AG09319 (cell line): ENCODE measurements at places on chromosomes 4 and X.

- DNase-seq = no peak
Measured at GRCh38 chr4:53380221-53380620, 2.8 kb downstream of the FIP1L1 start.

DNA sequence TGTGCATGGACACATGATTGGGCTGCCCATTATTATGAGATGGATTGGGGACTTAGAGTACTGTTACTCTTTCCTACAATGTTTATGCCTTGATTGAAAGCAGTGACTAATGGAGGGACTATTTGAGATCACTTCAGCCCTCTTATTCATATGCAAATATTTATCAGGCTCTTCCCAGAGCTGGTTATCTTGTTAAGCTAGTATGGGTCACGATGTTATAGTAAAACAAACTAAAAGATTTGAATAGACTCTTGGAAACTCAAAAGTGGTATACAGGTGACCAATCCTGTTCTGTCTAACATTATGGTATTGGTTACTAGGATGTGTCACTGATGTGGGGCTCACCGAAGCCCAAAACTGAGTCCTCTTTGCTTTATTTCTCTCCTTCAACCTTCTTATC lies 306.2 kb upstream of the CASK start:
- DNase-seq = no peak

DNA sequence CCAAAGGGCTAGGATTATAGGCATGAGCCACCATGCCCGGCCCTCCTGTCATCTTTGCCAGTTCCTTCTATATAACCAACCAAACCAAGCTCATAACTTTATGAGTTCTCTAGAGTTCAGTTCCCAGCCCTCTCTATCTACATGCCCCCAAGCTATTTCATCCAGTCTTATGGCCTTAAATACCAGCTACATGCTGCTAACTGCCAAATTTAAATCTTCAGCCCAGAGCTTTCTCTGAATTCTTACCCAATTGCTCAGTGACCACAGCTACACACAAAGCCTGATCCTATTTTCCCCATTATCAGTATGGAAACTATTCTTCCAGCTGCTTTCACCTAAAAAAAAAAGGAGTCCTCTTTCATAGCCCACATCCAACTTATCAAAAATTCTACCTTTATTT lies 23.1 kb downstream of the TMEM184C start:
- no peak for DNase-seq

DNA sequence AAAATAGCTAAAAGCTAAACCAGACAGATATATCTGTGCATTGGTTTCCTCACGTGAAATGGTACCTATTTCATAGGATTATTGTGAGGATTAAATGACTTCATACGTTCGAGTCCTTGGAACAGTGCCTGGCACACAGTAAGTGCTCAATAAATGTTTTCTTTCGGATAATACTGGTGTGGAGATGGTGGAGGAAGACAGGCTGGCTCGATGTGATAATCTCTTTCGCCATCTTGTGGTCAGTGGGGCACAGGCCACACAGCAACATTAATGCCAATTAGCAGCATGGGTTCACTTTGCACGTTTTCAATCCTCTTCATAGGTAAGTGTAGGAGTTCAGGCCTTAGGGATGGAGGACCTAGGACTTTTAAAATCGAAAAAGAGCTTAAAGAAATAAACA lies 9.3 kb downstream of the PAGE4 start:
- no peak for DNase-seq

GRCh38 chr4:44319129-44319528 lies 129.5 kb downstream of the KCTD8 start:
- no peak for DNase-seq

- DNase-seq = no peak
Measured at GRCh38 chr4:104015680-104016079, 295.9 kb upstream of the TACR3 start.

GRCh38 chr4:140252742-140253555 lies 99.0 kb upstream of the MAML3 start:
- peak; percentile 19 for DNase-seq

DNA sequence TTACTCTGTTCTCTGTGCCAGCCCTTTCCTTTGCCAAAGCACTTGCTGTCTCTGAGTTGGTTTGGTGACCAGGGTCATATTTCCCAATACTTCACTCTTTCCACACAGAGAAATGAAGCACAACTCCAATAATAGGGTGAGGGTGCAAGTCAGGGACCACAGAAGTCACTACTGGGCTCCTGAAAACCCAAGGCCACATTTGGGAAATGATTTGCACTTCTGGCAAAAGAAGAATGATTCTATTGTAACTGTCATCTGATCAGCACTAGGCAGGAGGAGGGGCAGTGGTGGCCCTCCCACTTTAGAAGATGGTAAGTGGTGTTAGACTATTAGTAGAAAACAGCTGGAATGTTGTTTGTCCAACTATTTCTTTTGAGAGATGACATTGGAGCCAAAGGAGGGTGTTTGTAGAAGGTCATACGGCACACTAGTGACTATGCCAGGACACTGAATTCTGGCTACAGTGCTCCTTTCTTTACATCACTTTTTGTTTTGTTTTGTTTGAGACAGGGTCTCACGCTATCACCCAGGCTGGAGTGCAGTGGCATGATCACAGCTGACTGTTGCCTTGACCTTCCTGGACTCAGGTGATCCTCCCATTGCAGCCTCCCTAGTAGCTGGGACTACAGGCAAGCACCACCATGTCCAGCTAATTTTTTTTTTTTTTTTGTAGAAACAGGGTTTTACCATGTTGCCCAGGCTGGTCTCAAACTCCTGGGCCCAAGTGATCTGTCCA lies 10.8 kb upstream of the HADH start:
- no peak for DNase-seq

GRCh38 chrX:68461093-68461492 lies 27.8 kb upstream of the OPHN1 start:
- DNase-seq = no peak

GRCh38 chrX:83916525-83916924 lies 55.6 kb downstream of the CYLC1 start:
- DNase-seq = no peak

DNA sequence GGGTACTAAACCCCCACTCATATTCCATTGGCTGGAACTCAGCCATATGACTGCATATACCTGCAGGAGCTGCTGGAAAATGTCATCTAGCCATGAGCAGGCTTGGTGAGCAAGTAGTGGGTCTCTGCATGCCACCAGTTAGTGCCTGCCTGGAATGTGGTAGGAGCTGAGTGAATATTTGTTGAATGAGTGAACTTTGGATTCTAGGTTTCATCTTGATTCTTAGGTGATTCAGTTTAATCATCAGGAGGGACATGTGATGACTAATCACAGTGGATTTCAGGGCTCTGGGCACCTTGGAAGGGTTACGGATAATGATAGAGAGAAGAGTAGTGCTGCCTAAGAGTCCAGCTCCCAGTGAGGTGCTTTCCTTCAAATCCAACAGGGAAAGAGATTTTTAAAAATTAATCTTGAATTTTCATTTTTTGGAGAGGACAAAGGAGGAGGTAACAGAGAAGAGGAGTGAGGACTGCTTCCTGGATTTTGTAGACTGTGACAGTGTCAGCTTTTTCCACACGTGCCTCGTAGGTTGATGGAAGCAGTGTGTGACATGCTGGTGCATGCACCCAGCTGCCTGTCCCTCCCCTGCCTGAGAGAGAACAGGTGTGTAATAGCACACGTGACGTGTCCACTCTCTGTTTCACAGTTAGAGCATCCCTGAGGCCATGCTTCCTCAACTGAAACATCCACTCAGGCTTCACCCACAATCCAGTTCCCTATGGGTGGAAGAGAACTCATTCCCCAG lies 30.4 kb downstream of the NHS start:
- no peak for DNase-seq

- no peak for DNase-seq
Measured at GRCh38 chrX:30156880-30157560, 58.3 kb upstream of the MAGEB2 start.

GRCh38 chr4:19941434-19941833 lies 310.3 kb upstream of the SLIT2 start:
- no peak for DNase-seq

DNA sequence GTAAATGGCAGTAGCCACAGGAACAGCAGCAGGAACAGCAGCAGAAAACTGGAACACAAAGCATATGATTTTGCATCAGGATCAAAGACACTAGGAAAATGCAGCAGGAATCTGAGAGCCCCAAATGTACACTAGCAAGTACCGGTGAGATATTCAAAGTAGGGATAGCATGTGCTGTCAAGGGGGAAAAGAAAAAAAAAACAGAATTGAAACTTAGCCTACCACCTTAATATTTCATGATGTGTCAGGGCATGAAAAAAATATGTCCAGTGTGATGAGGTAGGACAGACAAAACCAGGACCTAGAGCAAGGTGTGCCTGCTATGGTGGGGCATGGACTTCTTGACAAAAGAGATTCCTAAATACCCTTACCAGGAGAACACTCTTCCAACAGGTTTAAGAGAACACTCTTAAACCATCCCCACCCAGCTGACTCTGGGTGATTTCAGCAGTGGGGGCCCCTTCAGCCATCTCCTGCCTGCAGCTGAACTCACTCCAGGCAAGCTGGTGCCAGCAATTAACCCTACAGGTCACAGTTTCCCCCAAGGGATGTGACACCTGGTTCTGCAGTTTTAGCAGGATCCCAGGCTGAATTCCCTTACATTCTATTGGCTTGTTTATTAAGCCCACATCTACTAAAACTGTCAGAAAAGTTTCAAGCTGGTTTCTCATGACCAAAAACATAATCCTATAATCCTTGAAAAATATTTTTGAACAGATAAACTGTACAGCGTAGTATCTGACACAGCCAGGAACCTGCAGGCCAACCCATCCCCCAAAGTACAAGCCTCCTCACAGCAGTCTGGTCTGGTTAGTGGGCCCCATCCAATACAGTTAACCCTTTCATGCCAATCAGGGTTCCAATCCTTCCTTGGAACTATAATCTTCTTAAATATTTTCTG lies 62.9 kb upstream of the FMR1 start:
- no peak for DNase-seq

DNA sequence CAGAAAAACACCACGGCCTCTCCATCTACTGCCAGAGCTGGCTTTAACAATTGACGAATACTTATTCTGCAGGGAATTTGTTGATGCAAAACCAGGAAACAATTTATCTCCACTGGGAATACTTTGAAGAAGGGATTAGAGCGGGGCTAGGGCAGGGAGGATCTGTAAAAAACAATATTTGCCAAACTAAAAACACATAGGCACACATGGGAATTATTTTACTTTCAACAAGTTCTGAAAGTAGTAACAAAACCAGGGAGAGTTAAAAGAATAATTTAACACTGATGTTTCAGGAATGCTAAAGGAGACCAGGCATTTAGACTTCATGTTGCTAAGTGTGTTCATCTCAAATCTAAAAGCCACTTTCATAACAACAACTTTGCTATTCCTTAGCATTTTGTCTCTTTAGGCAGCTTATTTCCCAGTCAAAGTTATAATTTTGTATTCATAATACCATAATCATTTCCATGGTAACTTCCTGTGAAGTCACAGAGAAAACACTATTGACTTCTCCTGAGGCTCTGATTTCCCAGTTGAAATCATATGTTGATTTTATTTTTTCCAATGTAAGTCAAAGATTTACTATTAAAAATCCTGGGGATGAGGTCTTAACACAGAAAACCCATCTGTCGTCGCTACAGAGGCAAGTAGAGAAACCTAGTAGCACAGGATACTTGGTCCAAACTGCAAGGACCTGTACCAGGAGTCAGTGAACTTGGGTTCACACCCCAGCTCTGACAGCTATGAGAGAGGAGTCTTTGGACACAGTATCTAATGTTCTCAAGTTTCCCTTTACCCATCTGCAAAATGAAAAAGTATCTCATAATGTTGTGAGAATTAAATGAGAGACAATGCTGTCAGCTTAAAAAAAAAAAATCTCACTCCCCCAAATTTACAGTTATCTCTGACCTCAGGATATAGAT lies 69.3 kb downstream of the SH3RF1 start:
- DNase-seq = no peak

DNA sequence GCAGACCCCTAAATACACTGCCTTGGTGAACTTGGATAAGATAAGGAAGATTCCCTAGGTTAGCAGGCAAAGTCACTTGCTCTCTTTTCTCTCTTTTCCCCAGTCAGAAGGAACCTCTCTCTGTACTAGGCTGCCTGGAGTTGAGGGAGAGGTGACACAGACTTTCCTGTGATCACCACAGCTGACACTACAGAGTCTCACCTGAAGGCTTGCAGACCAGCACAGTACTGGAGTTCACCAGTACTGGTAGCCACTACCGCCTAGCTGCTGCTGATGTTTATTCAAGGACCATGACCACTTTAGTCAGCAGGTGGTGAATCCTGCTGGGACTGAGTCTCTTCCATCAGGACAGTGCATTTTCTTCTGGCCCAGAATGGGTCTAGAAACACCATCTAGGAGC lies 63.3 kb downstream of the PTPN13 start:
- DNase-seq = no peak

DNA sequence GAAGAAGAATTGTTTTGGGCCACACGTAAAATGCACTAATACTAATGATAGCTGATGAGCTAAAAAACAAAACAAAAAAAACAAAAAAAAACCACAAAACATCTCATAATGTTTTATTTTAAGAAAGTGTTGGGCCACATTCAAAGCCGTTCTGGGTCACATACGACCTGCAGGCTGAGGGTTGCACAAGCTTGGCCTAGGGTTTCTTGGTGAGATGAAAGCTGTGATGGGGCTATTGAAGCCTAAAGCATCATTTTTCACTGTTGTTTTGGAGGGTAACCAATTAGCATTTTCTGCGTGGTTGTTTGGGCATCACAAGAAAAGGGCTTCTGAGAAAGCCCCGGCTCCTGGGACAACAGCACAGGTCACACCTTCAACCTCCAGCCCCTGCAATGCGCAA lies 42.5 kb upstream of the ZNF157 start:
- no peak for DNase-seq

- DNase-seq = no peak
Measured at GRCh38 chr4:182521011-182521410, 277.8 kb downstream of the TENM3 start.

DNA sequence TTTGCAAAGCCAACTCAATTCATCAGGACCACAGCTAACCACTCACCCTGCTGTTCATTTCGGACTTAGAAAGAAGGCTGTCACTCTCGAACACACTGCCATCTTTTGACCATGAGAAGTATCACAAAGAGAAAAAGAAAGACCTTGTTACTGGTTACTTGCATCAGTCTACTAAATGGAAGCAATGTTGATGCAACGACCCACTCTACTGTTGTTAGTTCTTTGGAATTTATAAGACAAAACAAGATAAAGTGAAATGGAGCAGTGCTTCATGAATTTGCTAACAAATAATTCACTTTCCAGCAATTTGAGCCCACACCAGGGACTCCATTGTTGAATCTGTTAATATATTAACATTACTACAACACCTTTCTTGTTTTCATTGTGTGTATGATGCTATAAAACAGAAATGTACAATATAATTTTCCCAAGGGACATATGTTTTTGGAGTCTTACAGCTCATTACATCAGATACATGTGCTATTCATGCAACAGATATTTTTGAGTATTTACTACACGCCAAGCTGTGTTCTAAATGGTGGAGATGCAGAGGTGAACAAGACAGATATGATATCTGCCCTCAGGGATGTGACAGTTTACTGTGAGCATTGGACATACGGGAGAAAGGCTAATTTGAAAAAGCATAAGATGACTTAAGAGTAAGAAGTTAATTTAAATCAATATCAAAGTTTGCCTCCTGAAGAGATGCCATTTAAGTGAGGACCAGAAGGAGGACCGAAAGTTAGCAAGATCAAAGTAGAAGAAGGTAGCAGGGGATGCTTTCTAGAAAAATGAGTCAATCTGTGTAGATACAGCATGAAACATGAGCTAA lies 87.2 kb downstream of the AREG start:
- peak; percentile 80 for DNase-seq
